ENCODE measurements at places on chromosomes 1 and 21.

DNA sequence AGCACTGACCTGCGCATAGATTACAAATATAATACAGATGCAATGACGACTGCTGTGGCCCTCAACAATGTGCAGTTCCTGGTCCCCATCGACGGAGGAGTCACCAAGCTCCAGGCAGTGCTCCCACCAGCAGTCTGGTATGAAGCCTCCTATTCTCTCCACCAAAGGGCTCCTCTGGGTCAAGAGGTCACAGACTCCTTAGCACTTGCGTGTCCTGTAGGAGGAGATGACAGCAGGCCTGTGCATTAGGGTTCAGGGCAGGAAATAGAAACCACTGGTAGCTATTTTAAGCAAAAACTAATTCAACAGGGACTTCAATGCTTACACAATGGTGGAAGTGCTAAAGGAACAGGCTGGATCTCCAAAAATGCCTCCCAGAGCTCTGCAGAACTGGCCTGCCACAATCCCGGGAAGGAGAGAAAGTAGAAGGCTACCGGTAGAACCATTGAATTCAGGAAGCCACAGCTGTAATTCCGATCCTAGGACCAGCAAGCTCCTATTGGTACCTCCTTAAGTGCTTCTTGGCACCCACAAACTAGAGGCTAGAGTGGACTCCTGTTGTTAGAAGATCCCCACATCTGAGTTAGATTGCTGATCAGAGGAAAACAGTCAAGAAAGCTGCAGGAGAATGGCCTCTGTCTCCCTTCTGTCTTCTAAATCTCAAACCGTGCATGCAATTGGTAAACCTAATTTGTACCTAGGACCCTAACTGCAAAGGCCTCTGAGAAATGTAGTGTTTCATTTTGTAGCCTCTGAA is 12.7 kb upstream of the DYNLT5 start:
- DNase-seq, result no peak

DNA sequence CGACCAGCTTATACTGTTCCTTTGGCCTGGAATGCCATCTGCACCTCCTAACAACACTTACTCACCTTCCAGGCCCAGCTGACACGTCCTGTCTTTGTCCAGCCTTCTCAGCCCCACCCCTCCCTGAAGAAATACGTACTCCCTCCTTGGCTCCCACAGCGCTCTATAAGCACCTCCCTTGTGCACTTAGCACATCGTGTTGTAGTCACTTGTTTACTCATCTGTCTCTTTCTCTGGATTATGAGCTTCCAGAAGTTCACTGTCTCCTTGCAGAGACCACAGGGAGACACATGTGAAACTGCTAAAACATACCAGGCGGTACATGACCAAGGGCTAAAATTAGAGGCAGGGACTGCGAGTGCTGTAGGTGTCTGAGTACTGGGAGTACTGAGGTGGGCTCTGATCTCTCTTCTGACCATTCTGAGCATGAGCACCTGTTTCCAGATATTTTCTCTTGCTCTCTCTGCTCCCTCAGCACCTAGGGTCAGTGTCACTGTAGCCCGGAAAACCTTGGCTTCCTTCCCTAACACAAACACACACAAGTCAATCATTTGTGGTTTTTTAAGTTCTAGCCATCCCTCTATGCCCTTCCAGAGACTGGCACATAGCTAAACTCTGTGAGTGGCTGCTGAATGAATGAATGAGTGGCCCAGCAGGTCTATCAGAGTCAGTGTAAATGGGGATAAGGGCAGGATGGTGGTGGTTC is 5.1 kb downstream of the DCST1 start:
- no peak for DNase-seq

DNA sequence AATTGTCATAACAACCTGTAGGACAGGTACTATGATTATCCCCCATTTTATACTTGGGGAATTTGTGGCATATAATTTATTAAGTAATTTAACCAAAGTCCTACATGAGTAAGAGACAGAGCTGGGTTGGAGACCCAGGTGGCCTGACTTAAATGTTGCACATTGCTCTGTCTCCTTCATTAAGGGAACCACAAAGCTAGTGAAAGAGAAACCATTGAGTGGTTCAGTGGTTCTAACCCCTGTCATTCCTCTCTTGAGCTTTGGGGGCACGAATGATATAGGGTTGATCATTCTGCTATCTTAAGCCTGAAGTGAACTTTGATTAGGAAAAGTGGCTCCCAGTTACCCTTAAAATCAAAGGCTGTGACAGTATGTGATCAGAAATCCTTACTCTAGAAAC is 5.3 kb upstream of the MAP3K7CL start:
- DNase-seq, result no peak

GRCh38 chr1:78996791-78997190 is 9.7 kb downstream of the ADGRL4 start:
- DNase-seq, result no peak

DNA sequence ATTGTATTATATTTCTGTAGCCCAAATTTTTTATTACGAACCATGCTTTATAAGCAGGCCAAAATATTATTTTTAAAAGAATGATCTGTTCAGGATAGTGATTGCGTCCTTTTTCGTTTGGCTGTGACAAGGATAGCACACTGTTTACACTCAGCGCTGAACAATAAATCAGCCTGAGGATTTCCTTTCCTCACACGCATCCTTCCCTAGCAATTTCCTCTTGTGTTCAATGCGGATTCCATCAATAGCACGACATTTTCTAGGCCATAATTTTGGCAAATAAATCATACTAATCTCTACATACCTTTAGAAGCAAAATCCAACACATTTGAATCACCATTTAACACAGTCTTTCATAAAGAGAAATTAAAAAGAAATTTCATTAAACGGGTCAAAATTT is 1.6 kb upstream of the VAV3 start:
- no peak for DNase-seq

DNA sequence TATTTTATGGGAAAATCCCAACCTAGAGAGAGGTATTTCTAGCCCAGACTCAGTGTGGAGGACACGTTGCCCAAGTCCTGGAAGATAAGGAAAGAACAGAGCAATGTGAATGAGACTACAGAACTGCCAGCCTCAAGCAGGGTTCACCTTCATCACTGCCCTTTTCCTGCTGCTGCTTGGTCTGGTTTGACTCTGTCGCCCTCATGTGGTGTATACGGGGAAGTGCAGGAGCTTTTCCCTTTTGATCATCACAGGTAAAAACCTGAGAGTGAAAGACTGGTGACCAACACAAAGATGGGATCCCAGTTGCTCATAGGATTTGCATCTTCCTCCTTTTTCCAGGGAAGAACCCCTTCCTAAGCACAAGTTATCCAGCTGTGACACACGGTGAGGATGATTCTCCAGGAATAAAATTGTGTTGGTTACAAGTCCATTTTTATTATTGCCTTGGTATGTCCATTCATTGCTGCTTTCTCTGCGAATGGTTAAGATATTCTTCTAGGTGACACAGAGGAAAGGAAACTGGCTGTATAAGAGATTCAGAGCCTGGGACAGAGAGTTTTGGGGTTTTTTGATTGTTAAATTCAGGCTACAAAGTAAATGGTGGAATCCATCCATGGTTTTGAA is 89.5 kb upstream of the CD53 start:
- DNase-seq, result peak; percentile 72

DNA sequence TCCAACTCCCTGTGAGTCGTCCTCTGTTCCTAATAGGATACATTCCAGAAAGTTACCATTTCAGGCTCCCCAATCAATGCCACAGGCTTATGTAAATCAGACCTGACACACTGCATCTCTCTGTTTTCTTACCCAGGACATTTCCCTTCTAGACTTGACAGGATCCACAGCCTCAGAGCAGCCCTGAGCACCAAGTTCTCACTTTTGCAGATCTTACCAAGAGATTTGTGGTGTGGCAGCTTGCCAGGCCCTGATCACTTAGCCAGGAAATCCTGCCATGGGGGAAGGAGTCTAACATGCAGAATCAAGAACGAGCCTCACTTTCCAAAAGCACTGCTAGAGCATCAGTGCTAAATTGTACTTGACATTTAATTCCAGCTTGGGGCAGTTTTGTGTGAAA is 202.9 kb downstream of the TBX15 start:
- DNase-seq, result no peak

- no peak for DNase-seq
Observed at GRCh38 chr1:2377751-2378440, 13.5 kb downstream of the MORN1 start.

GRCh38 chr1:216028631-216029030 is 394.6 kb downstream of the USH2A start:
- DNase-seq, result no peak

DNA sequence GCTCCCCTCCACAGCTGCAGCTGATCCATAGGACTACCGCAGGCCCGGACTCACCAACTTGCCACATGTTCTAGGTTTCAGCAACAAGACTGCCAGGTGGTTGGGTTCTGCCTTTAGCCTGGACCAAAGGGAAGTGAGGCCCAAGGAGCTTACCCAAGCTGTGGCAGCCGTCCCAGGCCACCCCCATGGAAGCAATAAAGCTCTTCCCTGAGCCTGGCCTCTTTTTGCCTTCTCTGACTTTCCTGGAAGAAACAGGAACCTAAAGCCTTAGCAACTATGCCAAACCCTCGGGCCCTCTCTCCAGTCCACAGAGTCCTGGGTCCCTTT is 2.7 kb upstream of the ARTN start:
- DNase-seq, result no peak

DNA sequence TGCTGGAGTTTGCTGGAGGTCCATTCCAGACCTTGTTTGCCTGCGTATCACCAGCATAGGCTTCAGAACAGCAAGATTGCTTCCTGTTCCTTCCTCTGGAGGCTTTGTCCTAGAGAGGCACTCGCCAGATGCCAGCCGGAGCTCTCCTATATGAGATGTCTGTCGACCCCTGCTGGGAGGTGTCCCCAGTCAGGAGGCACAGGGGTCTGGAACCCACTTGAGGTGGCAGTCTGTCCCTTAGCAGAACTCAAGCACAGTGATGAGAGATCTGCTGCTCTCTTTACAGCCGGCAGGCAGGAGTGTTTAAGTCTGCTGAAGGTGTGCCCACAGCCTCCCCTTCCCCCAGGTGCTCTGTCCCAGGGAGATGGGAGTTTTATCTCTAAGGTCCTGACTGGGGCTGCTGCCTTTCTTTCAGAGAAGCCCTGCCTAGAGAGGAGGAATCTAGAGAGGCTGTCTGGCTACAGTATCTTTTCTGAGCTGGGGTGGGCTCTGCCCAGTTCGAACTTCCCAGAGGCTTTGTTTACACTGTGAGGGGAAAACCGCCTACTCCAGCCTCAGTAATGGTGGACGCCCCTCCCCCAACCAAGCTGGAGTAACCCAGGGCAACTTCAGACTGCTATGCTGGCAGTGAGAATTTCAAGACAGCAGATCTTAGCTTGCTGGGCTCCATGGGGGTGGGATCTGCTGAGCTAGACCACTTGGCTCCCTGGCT is 205.0 kb downstream of the GPR52 start:
- DNase-seq, result no peak
